CD4-positive, CD25-positive, alpha-beta regulatory T cell (primary cell): ENCODE measurements at places on chromosomes 1 and 21.

GRCh38 chr1:6502000-6502891 is 10.8 kb upstream of the PLEKHG5 start:
- no peak for DNase-seq

GRCh38 chr1:48469616-48470480 is 2.2 kb downstream of the SPATA6 start:
- DNase-seq = no peak

GRCh38 chr1:58443986-58444868 is 102.3 kb downstream of the OMA1 start:
- no peak for DNase-seq

DNA sequence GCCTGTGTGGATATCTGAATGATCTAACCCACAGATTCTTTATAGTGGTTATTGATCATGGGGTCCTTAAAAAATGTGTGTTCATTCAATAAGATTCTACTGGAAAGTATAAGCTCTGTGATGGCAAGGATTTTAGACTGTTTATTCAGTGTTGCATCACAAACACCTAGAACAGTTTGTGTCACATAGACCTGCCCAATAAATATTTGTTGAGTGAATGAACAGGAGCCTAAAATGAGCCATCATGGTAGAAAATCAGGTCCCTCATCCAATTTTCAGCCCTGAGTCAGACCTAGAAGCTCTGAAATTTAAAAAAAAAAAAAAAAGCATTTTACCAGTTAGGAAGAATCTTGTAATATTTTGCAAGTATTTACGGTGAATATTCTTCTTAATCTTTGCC is 2.3 kb upstream of the RGSL1 start:
- DNase-seq = no peak

DNA sequence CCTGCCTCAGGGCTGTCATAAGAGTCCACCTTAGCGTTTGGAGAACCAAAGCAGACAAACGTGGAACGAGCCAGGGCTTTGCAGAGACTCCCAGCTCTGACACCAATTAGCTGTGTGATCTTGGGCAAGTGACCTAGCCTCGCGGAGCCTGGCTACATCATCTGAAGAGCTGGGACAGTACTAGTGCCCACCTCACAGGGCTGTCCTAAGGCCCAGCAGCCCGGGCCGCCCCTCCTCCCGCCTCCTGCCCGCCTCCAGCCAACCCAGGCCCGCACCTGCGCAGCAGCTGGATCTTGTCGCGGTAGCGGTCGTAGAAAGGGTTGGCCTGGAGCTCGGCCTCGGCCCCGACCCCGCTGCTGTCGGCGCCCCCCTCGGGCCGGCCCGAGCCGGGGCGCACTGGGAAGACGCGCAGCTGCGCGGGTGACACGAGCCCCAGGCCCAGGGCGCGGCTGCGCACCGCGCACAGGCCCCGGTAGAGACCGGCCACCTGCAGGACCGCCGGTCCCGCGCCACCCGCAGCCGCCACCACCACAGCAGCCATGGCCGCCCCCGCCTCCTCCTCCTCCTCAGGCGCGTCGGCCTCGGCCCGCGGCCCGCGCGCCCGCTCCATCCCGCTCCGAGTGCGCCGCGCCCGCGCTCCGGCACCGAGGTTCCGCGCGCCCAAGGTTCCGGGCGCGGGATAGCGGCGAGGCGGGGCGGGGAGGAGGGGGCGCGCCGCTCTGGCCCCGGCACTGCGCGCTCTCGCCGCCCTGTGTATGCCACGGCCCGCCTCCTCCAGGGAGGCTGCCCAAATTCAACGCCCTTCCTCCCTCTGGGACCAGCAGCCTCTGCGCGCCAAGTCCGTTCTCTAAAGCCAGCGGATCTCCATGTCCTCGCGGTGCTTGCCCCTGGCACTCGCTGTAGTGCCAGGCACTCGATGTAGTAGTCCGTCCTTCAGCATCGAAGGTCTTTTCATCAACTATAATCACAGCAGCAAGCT is at the start of gene ATPAF1:
Gene ATPAF1, minus strand, starts transcription at position 583 of the 979 bp plus-strand sequence. Its CDS starts 42 bp downstream, at position 541.
- DNase-seq = peak; percentile 57

- no peak for DNase-seq
Measured at GRCh38 chr1:38451541-38451993, 405.0 kb upstream of the POU3F1 start.

DNA sequence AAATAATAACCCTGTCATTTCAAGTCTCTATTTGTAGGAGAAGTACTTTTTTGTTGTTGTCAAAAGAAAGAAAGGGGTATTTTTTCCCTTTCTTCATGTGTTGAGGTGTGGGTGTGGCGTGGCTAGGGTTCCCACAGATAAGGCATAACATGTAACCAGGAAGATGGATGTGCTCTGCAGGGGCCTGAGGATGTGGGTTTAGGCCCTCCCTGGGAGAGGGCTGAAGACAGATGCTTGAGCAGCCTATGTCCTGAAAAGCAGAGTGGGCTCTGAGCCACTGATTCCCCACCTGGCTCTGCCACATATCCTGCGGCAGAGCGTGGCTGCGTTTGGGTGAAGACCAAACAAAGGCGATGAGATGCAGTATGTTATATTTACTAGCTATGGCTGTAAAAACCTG is 13.9 kb upstream of the ADAR start:
- no peak for DNase-seq

GRCh38 chr1:32246888-32247273 is at the start of gene FAM167B:
FAM167B (plus strand) TSS chr1:32247222; CDS start chr1:32247422, 200 bp downstream.
- no peak for DNase-seq

- DNase-seq = peak; percentile 97
Measured at GRCh38 chr1:23619299-23620188, 60.2 kb upstream of the ID3 start.

GRCh38 chr1:248596615-248597014 is 885 bp downstream of the OR2T10 start:
- DNase-seq = no peak

GRCh38 chr1:207923121-207923520 is 12.2 kb upstream of the CD34 start:
- DNase-seq = no peak

DNA sequence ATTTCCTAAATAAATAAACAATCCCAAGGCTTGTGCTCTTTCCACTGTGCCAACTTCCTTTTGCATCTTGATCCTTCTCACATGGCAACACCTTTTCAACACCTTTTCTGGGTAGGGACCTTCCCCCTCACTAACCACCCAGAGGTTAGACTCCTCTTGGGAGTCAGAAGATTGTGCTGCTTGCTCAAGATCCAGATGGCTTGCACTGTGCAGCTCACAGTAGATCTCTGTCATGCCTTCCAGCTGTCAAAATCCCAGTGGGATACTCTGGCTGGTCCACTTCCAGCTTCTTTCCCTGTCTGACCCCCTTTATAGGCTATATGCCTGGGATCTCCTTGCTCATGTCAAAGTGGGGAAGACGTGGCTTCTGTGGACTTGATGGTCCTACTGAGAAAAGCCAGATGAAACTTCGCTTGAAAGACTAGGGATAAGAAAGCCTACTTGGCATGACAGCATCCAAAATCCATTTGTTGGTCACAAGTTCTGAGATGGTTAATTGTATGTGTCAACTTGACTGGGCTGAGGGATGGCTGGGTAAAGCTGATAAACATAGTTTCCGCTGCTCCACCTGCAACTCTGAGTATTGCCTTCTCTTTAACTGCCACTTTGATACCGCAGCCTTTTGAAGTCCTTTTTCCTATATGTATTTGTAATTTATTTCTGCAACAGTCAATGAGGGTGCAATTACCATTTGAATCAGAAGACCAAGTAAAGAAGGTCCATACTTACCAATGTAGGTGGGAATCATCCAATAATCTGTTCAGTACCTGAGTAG is 74.5 kb downstream of the S1PR1 start:
- DNase-seq = peak; percentile 76

- DNase-seq = no peak
Measured at GRCh38 chr1:24765308-24765988, 20.2 kb downstream of the CLIC4 start.

DNA sequence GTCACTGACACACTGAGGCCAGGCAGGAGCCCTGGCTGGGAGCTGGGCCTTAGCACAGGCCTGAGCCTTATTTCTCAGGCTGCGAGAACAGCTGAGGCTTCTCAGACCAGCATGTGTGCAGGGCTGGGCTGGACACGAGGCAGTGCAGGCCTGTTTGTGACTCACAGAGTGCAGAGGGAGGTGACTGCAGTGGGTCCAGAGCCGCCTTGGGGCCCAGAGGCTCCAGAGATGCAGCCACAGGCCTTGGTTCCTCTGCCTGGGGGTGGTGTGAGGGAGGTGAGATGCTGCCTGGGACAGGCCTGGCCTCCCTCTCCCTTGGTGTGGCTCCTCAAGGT is 61.2 kb upstream of the ETV3 start:
- DNase-seq = no peak

GRCh38 chr1:29524285-29525065 is 288.2 kb downstream of the PTPRU start:
- no peak for DNase-seq

DNA sequence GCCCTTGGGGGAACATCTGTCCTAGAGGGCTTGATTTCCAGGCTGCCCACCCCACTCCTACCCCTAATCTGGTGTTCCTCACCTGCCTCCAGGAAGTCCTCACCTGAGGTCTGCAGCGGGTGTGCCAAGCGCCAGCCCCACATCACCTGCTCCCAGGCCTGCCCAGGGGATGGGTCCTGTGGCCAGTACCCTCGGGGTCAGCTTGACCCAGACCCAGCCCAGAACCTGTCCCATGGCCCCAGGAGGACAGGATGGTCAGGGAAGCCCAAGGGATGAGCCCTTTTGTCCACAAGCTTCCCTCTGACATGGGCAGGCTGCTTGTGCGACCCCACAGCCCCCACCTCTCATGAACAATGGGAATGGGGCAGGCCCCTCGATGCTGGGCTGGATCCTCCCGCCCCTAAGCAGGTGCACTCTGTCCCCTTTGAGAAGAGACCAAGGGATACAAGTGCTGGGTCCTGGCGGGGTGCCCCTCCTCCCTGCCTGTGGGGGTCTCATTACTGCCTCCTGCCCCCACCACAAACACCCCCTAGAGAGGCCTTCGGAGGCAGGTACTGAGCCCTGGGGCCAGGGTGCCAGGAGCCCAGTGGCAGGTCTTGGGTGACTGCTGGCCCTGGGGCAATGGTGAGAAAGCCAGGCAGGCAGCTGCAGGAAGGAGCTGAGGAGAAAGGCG is 3.2 kb downstream of the MIB2 start:
- DNase-seq = no peak

DNA sequence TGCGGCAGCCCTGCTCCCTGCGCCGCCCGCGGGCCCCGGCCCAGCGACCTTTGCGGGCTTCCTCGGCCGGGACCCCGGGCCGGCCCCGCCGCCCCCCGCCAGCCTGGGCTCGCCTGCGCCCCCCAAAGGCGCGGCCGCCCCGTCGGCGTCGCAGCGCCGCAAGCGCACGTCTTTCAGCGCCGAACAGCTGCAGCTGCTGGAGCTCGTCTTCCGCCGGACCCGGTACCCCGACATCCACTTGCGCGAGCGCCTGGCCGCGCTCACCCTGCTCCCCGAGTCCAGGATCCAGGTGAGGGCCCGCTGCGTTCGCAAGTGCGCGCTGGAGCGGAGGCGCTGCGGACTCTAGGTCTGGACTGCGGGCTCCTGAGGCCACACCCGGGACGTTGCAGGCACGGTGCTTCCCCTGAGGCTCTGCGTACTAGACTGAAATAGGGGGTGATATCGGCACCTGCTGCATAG is 351 bp downstream of the MIXL1 start:
- DNase-seq = peak; percentile 60

GRCh38 chr1:201384406-201384782 is 6.9 kb upstream of the TNNT2 start:
- no peak for DNase-seq

GRCh38 chr1:202944438-202944921 is 13.6 kb downstream of the ADIPOR1 start:
- no peak for DNase-seq

DNA sequence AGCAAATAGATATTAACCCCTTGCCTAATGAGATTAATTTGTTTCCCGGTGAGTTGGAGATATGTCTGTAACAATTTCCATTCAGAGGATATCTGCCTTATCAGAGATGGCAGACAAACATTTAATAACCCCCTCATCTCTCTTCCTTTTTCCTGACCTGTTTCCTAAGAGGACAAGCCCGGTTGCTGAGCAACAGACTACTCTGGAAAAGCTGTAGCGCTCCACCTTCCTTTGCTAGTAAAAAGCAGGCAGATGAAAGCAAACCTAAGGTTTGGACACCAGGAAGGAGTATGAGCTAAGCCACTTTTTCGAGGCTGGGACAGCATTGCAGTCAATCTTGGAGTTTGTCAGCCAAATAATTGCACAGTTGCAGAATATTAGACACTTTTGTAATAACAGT is 82.4 kb downstream of the RGS21 start:
- no peak for DNase-seq

- DNase-seq = no peak
Measured at GRCh38 chr1:7993593-7994479, 32.3 kb downstream of the ERRFI1 start.

DNA sequence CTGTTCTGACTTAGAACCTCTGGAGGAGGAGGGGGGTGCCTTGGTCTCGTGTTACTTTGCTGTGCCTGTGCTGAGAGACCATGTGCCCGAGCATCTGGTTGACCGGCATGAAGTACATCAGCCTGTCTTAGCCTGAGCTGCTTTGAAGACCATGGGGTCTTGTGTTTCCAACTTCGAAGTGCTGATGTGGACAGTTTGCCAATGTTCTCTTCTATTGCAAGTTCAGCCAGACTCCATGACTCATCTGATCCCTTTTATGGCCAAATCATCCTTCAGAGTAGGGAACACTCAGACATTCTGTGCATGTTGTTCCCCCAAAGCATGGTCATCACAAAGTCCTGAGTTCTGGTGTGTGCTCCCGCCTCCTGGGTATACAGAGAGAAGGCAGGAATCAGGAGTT is 6.0 kb upstream of the PLA2G2C start:
- DNase-seq = no peak

GRCh38 chr1:15345705-15346345 is 63.9 kb upstream of the EFHD2 start:
- peak; percentile 9 for DNase-seq

- DNase-seq = no peak
Measured at GRCh38 chr1:75503221-75503974, 107.5 kb downstream of the SLC44A5 start.

DNA sequence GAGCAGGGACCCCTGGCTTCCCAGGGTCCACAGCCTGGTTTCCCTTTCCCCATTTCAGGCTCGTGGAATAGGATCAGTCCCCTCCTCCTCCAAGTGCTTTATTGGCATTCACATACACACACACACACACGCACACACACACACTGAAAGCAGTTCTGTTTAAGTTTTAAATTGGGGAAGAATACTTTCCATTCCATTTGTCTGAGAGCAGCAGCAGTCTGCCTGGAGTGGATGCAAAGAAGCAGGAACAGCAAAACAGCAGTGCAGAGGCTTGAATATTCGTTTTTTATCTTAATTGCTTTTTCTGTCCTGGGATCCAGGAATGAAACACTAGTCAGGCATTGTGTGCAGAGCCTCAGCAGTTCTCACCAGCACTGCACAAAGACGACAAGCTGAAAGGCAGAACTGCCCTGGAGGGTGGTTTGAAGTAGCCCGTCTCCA is 7.1 kb downstream of the CYB561D1 start:
- DNase-seq = no peak

GRCh38 chr1:46948629-46949416 is 7.5 kb upstream of the CYP4A11 start:
- DNase-seq = no peak

DNA sequence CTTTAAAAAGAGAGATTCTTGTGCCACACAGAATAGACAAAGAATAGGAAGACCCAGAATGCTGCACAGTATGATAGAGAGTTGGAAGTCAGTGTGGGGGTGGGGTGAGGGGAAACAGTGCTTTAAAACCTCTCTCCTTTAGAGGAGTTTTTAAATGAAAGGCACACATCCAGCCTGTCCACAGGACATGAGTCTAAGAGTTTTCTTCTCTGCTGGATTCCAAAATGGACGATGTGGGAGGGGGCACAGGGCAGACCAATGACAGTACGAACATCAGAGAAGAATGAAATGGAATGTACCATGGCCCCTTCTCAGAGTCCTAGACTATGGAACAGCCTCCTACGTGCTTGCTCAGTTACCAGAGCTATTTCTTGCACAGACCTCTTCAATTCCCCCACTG is 458.2 kb upstream of the DAB1 start:
- DNase-seq = no peak
